ENCODE measurements at places on chromosomes 3 and 15.
A peak's percentile ranks its signal among the peaks of the same experiment; 100 is the strongest.

DNA sequence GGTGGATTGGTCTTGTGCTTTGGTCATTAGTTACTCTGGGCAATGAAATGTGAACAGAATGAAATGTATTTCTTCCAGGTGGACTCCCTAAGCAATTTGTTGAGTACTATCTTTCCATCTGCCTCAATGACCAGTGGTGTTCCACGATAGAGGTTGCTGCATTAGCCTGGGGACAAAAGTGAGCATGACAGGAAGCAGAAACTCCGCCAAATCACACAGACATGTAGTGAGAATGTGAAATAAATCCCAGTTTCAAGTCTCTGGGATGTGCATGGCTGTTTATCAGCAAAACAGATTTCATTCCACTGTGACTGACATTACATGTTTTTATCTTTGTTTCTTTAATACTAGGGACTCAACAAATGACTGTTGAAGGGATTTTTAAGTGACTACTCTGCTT, 63.3 kb upstream of the DCBLD2 start:
- DNase-seq = no peak

DNA sequence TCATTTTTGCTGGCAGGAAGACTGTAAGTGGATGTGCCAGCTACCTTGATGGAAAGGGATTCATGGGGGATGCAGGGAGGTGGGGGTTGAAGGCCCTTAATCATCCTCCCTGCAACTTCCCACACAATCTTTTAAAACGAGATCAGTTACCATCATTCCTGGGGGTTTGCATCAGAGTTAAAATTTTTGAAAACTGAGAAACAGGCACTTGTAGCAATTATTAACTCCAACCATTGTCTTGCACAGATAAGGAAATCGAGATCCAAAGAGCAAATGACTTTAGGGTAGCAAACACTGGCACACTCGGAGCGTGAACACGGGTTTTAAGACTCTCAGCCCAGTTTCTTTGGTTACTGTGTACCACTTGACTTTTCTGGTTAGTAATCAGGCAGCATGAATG, 41.9 kb downstream of the GPD1L start:
- no peak for DNase-seq

- peak; percentile 32 for DNase-seq
Measured at GRCh38 chr3:108552267-108553159, 36.7 kb downstream of the CIP2A start.

DNA sequence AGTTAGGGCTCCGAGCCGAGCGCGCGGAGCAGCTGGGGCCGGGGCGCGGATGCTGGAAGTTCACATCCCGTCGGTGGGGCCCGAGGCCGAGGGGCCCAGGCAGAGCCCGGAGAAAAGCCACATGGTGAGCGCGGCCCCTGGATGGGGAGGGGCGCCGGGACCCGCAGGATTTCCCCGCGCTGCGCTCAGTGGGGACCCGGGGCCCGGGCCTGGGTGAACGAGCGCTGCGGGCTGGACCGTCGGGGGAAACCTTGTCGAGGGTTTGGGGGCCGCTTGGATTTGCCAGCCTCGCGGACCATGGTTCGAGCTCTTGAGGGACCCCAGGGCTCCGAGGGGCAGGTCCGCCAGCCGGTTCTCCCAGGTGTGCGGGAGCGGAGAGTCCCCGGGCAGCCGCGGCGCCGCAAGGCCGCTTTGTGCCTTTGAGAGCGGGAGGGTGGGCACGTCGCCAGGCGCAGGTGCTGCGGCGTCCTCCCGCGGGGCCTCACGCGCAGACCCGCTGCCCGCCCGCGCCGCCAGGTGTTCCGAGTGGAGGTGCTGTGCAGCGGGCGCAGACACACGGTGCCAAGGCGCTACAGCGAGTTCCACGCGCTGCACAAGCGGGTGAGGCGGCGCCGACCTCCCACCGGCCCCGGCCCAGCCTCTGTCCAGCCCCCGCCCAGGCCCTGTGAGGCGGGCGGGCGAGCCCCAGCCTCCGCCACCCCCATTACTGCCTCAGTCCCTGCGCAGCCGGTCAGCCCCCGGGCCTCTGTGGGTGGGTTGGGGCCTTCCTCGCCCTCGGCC, at the start of gene SNX22:
SNX22 (plus strand) TSS at position 5 of the 780 bp plus-strand sequence; CDS start at position 50, 45 bp downstream.
- no peak for DNase-seq

GRCh38 chr3:190178779-190179178, 58.1 kb upstream of the P3H2 start:
- DNase-seq = no peak

- no peak for DNase-seq
Measured at GRCh38 chr3:142863930-142864920, 24.7 kb downstream of the PCOLCE2 start.

GRCh38 chr3:31946484-31947081, 34.5 kb downstream of the OSBPL10 start:
- no peak for DNase-seq

GRCh38 chr15:45498701-45499100, 23.9 kb downstream of the SLC30A4 start:
- DNase-seq = no peak

DNA sequence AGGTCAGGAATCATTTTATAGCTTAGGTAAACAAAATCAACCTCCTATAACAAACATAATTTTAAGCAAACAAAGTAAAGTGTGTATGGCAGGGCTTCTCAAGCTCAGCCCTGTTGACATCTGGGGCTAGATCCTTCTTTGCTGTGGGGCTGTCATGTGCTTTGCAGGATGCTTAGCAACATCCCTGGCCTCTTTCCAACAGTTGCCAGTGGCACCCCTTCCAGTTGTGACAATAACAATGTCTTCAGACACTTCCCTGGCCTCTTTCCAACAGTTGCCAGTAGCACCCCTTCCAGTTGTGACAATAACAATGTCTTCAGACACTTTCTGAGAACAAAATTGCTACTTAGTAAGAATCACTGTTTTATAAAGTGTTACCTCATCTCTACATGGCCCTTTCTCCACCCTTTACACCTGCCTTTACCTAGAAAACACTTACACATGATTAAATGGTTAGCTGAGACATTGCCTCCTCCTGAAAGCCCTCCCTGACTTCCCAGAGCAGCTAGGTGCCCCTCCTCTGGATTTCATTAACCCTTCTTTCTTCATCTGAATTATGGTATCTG, 194.0 kb upstream of the LMCD1 start:
- DNase-seq = no peak

DNA sequence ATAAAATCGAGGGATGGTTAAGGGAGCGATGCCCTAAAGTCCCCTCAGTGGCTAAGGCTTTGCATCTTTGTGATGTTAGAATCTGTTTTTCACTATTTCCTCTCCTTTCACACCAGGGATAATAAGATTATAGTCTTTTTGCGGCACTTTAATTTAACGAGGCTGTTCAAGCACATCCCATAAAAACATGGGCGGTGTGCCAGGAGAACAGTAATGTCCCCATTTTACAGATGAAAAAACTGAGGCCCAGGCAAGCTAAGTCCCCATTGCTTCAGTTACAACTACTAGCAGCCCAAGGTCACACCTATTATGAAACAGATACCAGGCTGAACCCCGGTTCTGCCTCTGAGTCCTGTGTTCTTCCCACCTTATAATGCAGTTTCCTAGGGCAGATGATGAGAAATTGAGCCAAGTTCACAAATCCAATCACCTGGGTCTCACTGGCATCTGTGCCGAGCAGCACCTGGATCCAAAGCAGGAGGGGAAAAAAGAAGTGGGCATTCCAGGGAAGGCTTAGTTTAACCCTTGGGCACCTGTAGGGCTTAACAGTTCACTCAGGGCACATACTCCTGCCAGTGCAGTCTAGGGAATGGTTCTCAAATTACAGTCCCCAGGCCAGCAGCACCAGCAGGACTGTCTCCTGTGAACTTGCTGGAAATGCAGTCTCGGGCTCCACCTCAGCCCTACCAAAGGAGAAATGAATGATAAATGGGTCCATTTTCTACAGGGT, 169.3 kb downstream of the RAB11A start:
- no peak for DNase-seq

- no peak for DNase-seq
Measured at GRCh38 chr3:104178680-104179079, 1188.0 kb upstream of the ALCAM start.

DNA sequence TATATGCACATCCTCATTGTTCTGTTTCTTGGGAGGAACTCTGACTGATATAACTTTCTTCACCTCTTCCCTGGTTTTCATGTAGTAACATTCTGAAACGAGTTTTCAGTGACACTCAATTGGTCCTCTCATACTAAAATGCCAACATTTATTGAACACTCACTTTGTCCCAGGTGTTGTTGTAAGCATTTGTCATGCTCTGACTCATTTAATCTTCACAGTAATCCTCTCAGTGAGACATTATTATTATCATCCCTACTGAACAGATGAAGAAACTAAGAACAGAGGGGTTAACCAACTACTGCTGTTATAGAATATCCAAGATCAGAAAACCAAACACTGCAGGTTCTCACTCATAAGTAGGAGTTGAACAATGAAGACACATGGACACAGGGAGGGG, 94.1 kb upstream of the MRPL3 start:
- no peak for DNase-seq

DNA sequence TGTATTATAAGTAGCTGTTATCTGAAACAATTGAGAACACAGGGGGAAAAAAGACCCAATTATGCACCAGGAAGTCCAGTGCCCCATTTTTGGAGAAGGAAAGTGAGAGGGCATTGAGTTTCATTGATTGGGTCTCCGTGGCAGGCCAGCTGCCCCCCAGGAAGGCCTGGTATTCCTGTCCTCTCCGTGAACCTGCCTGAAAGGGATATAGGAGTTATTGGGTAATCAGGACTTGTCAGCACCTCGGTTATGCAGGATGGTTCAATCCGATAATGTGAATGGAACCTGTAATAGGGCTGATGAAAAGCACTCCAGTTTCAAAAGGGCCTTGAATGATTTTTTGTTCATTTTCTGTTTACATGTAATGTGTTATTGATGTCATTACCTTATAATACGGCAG, 122.0 kb upstream of the RARB start:
- no peak for DNase-seq

DNA sequence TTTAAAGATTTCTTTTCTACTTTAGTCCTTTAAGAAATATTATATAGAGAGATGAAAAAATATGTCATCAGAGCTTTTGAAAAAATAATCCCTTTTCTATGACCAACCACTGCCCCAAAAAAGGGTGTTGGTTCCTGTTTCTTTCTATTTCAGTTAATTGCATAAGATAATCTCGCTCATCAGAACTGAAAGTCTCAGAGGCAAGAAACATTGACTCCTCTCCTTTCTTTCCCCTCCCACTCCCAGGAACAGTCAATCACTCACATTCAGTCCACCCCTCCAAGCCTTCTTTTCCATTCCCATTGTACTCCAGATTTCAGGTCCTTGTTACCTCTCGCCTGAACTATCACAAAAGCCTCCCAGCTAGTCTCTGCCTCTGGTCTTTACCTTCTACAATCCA, 153.7 kb upstream of the ABI3BP start:
- no peak for DNase-seq

- DNase-seq = no peak
Measured at GRCh38 chr3:13746385-13746784, 133.5 kb downstream of the WNT7A start.

Data from left renal cortex interstitium (tissue), 4 donors.